ENCODE measurements at places on chromosomes 6 and 20.

DNA sequence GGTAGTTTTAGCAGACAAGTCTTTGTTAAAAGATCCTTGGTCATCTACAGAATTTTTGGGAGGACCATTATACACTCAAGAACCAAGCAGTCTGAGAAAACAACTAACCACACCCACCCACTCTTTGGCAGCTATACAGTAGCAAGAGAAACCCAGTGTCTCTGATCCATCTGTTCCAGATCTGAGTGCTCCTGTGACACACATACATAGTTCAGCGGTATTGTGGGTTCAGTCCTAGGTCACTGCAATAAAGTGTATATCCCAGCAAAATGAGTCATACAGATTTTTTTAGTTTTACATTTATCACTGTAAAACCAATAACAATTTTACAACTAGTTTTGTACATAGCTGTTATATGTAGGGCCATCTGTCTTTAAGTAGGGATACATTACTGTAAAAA, 47.4 kb upstream of the PAK5 start:
- DNase-seq = no peak

DNA sequence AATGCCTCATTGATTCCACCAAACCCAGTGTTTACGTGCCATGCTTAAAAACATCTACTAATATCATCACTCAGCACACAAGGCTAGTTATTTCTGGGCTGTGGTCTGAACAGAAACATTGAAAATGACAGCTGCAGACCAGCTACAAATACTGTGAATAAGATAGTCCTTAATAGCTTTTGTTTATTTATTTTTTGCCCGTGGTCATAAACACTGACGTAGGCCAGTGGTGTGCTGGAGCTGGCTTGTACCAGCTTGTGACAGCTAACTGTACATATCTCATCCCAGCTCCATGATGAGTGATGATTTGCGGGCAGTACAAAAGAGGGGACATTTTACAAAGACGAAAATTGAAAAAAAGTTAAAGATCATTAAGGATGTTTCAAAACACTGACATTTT, 1057.0 kb downstream of the EPHA7 start:
- no peak for DNase-seq

GRCh38 chr20:51678026-51678697, 90.0 kb downstream of the ATP9A start:
- DNase-seq = no peak

DNA sequence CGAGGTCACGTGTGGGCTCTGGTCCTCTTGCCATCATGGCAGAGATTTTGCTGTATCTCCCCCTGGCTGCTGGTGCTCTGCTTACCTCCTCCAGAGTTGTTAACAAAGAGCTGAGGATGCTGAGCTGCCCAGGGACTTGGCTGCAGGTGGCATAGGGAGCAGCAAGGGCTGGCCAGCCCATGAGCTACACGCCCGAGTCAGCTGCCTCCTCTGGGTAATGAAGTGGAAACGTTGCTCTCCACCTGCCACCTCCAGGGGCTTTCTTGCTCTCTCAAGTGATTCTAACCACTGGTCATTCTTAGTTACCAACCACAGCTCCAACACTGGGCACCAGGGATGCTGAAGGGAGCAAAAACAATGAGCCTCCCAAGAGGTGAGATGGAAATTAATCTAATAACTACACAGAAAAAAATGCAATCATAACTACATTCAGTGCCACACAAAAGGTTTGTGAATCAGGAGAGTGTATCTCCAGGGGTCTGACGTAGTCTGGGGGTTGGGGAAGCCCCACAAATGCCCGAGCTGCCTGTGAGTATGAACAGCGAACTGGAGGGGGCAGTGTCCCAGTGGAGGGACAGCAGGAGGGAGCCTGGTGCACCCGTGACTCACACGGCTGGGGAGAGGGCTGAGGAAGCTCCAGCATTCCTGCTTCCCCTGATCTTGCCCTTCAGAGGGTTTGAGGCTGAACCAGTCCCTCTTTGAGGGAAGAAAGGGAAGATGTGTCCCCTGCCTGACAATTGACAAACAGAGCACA, 78.7 kb downstream of the CDH26 start:
- no peak for DNase-seq

GRCh38 chr20:45968801-45969711, 2.9 kb downstream of the ZNF335 start:
- DNase-seq = no peak

Data from left kidney (tissue), 8 donors.